Cortex of kidney (tissue), 1 donor: ENCODE measurements at places on chromosomes 1 and 21.

GRCh38 chr1:185224132-185224531, 67.2 kb downstream of the SWT1 start:
- DNase-seq, result no peak

DNA sequence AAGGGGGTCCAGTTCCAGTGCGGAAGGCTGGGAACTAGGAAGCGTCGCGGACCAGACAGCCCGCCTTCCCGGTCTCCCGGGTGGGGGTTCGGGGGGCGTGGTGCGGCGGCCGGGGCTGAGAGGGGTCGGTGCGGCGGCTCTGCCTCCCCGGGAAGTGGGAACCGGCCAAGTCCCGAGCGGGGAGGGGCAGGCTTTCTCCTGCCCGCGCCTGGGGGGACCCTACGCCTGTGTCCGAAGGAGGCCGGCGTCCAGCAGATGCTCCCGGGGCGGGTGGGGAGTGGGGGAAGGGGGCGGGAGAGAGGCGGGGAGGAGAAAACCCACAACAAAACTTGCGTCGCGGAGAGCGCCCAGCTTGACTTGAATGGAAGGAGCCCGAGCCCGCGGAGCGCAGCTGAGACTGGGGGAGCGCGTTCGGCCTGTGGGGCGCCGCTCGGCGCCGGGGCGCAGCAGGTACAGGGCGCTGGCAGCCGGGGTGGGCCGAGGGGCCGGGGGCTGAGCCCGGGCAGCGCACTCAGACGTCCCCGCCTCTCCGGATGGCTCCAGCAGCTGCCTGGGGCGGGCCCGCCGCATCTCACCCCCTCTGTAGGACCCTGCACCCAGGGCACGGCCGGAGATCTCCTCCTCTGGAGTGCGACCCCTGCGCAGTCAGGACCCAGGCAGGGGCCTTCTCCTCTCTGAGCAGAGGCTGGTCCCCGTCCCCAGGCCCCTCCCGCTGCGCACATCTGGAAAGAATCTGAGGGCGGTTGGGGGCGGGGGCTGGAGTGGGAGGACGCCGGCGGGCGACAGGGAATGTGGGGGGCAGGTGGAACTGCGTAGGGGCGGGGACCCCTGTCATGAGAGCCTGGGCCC, at the start of gene PODN:
TSS of gene PODN (plus strand) at position 355 of the 849 bp plus-strand sequence. CDS start 7,643 bp downstream, outside the sequence.
- DNase-seq, result no peak

GRCh38 chr1:32925403-32926162, 24.4 kb upstream of the TMEM54 start:
- no peak for DNase-seq

DNA sequence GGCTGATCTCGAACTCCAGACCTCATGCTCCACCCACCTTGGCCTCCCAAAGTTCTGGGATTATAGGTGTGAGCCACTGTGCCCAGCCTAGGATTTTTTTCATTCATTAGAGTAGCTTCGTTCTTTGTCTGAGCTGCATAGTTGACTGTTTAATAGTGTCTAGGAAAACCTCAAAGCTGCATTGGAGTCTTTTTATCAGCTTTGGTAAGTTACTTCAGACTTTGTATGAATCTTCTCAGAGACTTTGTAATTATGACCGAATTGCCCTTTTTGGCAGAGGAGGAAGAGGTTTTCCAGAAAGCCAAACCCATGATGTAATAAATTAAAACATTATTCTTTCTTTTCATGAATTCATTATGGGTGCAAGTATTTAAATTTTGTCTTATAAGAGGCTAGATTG, 5.1 kb downstream of the DNAJB4 start:
- no peak for DNase-seq

DNA sequence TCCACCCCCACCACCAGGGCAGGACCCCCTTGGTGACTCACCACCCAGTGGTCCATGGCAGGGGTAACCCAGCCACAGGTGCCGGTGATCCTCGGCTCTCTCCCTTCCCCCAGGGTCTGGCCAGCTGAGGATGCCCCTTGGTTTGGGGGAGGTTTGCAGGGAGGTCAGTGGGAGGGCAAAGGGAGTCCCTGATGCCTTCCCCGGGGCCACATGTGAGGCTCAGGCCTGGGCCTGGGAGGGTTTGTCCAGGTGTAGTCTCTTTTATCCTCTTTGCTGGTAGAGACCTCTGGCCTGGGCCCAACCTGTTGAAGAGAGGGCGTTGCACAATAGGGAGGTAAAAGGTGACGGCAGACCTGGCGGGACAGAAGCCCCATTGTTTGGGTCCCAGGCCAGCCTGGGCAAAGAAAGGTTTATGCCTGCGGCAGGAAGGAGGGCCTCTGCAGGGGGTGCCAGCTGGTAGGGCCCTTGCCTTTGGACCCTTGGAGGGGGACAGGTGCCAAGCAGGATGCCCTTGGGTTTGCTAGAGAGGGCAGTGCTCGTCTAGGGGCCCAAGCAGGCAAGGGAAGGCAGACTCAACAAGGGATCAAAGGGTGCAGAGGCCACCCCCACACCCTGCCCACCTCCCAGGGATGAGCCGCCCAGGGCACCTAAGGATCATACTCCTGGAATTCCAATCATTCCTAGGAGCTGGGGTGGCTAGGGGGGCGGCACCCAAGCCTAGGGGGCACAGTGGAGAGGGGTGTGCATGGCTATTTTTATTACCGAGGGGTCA, 760 bp upstream of the TINAGL1 start:
- DNase-seq, result no peak

- no peak for DNase-seq
Observed at GRCh38 chr1:216587715-216588114, 135.5 kb downstream of the ESRRG start.

DNA sequence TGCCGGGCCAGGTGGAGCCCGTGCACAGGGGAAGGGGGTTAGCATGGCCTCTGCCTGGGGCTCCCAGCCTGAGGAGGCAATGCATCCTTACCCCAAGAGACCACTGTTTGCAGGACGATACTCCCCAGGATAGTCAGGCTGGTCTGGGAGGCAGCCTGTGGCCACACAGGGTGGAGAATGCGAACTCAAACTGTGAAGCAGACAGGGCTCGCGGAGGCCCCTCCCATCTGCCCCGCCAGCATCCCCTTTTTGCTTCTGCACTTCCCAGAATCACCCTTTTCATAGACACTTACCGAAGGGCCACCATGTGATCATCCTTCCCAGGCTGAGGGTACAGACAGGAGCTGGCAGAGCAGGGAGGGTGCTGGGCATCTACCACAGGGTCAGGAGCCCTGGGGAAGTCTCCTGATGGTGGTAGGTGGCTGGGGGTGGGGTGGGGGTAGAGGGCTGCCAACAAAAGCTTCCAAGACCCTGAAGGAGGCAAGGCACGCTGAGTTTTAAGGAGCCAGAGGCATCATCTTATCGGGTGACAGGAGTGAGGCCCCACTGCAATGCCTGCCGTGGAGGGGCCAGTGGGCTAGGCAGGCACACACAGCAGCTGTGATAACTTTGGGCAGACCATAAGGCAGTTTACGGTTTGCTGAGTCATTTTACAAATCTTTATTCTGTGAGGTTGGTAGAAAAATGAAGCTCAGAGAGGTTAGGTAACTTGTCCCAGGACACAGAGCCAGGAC, 31.3 kb upstream of the BTG2 start:
- no peak for DNase-seq

DNA sequence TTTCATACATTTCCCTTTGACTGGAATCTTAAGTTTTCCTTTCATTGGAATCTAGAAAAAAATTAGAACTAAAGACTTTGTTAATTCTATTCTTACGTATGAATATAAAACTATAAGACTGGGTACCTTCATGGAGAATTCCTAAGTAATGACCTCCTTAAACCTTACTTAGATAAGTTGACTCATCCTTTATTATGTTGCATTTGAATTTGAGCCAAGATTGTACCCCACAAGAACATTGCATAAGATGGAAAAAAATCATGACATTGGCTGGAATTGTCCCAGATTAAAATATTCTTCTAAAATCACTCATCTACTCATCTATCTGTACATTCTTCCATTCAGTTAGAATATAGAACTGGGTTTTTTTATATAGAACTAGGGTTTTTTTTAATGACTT, 137.4 kb downstream of the C1orf21 start:
- no peak for DNase-seq

- DNase-seq, result no peak
Observed at GRCh38 chr1:23763041-23763577, 15.1 kb upstream of the PITHD1 start.

DNA sequence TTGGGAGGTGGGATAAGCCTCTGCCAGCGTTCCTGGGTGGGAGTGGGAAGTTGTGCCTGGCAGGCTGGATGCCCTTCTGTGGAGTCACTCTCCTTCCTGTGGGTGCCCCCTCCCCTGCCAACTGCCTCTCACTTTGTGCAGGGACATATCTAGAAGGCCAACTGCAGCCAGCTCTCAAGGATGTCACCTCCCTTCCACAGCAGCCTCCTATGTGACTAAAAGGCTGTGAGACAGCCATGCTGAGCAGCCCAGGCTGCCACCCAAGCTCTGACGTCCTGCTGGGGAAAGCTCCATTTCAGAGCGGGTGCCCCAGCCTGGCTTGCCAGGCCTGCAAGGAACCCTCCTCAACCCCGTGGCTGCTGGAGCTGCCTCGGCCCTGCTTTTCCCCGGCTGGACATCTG, 19.6 kb upstream of the SLC26A9 start:
- DNase-seq, result no peak

DNA sequence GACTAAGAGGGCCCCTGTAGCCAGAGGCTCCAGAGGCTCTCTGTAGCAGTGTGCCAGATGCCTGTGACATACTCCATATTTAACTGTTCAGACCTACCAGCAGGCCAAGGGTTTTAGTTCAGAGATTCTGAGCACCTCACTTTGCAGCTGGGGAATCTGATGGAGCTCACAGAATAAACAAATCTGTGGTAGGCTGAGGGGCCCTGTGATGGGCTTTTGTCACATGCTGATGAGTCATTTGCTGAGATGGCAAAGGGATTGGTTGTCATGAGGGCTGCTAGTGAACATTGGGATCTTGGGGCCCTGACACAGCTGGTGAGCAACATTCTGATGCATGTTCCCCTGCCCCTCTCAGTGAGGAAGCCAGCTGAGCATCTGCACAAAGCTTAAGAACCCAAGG, 482.2 kb downstream of the CAMTA1 start:
- no peak for DNase-seq

- DNase-seq, result no peak
Observed at GRCh38 chr1:162191396-162192305, 122.2 kb downstream of the NOS1AP start.
